ENCODE measurements at places on chromosomes 1 and 21.

GRCh38 chr1:116933606-116934515 lies 24.1 kb downstream of the PTGFRN start:
- no peak for DNase-seq

DNA sequence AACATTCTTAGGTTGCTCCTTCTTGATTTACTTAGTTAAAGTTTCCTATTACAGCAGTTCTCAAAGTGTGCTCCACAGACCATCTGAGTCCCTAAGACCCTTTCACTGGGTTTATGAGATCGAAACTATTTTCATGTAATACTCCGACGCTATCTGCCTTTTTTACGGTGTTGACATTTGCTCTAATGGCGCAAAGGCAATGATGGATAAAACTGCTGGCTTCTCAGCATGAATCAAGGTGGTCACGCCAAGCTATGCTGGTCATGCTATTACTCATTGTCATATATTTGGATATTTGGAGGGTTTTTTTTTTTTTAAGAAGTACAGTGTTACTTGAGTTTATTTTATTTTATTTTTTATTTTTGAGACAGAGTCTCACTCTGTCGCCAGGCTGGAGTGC lies 235.1 kb downstream of the KIF26B start:
- no peak for DNase-seq

- DNase-seq, result no peak
Observed at GRCh38 chr1:234579967-234580366, 30.0 kb downstream of the IRF2BP2 start.

GRCh38 chr1:233252441-233252840 lies 43.1 kb downstream of the PCNX2 start:
- DNase-seq, result no peak

DNA sequence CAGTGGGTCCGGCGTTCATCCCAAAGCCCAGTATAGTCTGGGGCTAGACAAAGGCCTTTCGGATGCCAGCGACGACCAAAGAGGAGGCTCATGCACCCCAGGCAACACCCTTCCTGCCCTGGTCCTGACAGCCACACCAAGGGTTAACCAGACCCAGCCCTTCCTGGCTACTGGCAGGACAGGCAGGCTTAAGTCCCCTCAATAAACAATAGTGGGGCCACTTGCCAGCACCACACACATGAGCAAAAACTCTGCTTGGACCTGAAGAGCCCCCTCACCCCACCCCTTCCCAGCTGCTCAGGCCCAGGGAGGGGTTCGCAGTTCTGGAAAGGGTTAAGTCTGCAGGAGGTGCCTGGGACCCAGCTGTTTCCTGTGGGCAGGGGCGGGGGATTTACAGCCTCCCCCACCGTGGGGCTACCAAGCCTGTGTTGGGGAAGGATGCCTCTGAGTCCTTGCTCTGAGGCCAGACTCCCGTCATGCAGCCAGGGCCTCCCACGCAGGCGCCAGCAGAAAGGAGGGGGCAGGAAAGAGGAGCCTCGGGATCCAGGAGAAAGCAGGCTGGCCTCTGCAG lies 18.2 kb downstream of the PHLDA3 start:
- peak; percentile 62 for DNase-seq

- DNase-seq, result no peak
Observed at GRCh38 chr1:54795356-54795665, 5.8 kb downstream of the TTC22 start.

DNA sequence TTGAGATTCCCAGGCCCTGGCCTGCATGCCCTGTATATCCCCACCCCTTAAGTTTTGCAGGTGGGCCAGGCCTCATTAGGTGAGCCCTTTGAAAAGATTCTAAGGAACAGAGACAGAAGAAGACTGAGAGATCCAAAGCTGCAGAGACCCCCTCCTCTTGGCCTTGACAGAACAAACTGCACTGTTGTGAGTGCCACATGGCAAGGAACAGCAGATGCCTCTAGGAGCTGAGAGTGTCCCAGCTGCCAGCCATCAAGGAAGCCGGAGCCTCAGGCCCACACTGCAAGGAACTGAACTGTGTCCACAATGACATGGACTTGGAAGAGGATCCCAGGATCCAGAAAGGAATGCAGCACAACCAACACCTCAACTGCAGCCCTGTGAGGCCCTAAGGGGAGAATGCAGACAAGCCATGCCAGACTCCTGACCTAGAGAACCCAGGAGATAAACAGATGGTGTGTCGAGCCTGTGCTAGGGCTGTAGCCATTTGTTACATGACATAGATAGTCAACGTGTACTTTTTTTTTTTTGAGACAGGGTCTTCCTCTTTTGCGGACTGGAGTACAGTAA lies 182.7 kb downstream of the AJAP1 start:
- no peak for DNase-seq

All from C1 segment of cervical spinal cord (tissue), 14 donors.